ENCODE measurements at places on chromosomes 3 and 15.

GRCh38 chr15:63157118-63157843 lies at the start of gene RPS27L:
Gene RPS27L, minus strand, starts transcription at chr15:63157477. Its CDS starts 72 bp downstream, at chr15:63157405.
- peak; percentile 90 for DNase-seq

DNA sequence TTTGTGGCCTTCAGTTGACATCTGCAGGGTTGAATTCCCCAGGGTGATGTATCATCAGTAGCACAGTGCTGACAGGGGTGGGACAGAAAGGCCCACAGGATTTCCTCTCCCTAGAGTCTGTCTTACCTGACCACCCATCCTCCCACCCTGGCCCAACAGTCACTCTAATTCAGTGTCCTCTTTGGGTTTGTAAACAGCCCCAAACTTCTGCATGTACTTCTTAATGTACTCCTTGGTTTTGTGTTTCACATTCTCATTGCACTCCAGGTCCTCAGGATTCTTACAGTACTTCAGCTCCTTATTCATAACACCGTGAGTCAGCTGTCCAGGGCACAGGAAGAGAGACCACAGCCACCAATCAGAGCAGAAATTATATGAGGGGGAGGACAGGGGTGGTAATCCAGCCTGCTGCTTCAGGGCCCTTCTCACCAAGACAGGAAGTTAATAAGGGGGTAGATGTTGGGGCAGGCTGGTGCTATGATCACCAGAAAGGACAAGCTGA lies 37.5 kb downstream of the NBEAL2 start:
- DNase-seq, result peak; percentile 54

- no peak for DNase-seq
Observed at GRCh38 chr3:60582288-60582687, 669.0 kb downstream of the FHIT start.

- no peak for DNase-seq
Observed at GRCh38 chr3:127337911-127338531, 50.2 kb upstream of the PRR20G start.

DNA sequence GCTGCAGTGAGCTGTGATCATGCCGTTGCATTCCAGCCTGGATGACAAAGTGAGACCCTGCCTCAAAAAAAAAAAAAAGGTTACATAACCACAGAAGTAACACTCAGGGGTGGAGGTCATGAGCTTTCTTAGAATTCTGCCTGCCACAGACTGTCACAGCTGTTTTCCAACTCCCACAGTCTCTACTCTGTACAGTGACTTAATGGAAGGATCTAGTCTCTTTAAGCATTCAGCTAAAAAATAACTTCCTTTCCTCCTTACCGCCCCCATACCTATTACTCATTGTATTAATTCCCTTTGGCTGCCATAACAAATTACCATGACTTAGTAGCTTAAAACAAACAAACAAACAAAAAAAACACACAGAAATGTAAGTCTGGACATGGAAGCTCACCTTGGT lies 99.6 kb upstream of the UBE2E1 start:
- no peak for DNase-seq

DNA sequence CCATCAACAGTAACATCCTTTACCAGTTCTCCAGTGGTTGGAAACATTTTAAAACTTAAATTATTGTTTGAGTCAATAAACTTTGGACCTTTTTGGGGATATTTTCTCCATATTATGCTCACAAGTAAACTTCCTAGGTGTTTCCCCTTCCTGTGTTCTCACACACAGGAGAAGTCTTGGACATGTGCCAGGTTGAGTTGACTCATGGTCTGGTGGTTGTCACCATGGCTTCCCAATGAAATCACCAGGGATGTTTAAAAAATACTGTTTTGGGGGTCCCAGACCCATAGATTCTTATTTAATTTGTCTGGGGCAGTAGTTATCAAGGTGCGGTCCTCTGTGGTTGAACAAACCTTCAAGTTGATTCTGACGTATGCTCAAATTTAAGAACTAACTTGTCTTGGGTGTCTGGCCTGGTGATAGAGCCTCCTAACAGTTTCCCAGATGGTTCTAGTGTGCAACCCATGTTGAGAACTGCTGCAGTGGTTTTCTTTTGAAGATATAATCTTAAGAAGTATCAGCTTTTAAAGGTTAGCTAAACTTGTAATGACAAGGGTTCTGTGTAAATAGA lies 291.8 kb downstream of the EDEM1 start:
- no peak for DNase-seq

GRCh38 chr15:44541282-44541958 lies 4.5 kb downstream of the EIF3J start:
- no peak for DNase-seq

DNA sequence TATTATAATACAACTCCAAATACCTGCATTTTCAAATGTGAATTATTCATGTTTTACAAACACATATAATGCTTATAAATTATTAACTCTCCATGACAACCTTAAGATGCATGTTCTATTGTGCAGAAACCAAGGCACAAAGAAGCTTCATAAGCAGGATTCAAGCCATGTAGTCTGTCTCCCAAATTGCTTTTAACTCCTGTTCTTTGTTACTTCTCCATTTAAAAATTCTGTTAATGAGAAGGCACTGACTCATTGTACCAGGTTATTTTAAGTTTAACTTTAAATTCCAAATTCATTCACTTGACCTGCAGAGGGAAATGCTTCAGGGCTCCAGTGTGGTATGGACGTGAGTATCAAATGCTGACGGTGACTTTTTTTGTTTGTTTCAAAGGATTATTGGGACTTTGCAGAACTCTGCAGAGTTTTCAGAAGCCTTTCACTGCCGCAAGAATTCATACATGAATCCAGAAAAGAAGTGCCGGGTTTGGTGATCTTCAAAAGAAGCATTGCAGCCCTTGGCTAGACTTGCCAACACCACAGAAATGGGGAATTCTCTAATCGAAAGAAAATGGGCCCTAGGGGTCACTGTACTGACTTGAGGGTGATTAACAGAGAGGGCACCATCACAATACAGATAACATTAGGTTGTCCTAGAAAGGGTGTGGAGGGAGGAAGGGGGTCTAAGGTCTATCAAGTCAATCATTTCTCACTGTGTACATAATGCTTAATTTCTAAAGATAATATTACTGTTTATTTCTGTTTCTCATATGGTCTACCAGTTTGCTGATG lies 100.0 kb downstream of the MME start:
- DNase-seq, result no peak

GRCh38 chr3:123935830-123936229 lies 25.2 kb downstream of the CCDC14 start:
- DNase-seq, result no peak
